ENCODE measurements at places on chromosomes 1 and 21.

DNA sequence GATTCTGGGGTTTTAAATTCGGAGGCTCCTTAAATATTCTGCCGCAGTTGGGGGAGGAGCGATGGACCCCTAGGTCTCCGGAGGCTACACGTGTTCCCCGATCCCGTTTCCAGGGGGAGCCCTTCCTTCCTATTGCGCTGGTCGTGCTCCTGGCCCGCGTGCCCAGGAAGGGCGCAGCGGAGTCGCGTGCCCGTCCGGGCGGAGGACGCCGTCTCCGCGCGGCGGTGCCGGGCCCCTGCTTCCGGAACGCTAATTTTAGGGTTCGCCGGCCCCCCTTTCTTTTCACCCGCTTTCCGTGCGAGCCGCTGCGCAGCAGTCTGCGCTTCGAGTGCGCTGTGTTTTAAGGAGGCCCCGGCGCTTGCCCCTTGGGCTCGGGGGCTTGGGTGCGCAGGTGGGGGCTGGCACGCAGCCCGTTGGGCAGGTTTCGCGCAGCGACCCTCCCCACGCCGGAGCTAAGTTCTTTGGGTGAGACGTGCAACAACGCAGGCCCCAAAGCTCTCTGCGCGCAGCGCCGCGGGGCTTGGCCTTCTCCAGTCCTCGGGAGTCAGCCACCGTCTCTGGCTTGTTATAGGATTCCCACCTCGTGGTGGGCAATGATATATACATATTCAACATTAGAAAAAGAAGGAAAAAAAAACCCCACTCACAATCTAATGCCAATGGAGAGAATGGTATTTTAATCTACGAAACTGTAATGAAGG, 43.5 kb upstream of the DNAJC6 start:
- peak; percentile 52 for DNase-seq

GRCh38 chr1:115865704-115866380, 24.9 kb upstream of the NHLH2 start:
- no peak for DNase-seq

DNA sequence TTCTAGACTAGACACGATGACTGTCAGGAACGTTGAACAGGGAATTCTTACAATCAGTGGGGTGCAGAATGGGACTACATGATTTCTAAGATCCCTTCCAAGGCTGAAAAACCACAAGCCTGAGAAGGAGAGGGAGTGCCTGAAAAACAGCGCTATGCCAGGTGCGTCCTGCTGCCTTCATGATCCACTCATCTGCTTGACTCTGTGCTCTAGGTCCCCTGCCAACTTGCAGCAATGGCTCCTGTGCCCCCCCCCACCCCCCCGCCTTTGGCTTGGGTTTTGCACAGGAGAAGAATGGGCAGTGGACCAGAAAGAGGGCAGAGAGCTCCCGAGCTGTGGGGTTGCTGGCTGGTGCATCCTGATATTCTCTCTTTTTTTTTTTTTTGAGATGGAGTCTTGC, 5.9 kb downstream of the SLC2A7 start:
- DNase-seq, result no peak

GRCh38 chr1:29760067-29760564, 523.8 kb downstream of the PTPRU start:
- DNase-seq, result no peak

DNA sequence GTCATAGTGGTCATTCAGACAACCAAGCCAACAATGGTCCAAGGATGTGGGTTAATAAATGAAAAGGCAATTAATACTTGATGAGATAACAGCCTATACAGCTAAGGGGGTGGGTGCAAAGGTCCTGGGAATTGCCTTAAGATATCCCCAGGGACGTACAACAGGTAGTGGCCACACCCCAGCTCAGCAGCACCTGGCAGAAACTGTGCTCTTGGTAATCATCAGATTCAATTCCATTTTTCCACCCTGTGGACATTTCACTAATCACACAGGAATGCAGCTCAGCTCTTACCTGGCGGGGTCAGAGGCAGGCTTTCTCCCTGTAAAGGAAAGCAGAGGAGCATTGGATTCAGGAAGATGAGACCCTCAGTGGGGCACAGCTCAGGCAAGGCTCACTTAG, 32.9 kb downstream of the FCRL5 start:
- DNase-seq, result no peak

DNA sequence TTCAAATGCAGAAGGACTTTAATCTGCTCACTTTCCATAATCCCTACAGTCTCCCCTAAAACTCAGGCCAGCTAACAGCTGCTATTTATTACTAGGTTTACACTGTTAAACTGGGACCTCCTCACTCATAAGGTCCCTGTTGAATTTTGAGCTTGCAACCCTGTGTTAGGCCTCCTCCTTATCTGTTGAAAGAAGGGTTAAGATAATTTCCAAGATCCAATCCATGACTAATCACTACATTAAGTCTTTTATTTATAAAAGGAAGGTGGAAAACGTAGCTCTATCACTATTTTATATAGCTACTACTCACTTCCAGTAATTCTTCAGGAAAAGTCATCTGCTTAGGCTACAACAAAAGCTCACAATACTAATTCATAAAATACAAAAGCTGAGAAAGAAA, 79.5 kb downstream of the EVI5 start:
- DNase-seq, result no peak

- DNase-seq, result no peak
Observed at GRCh38 chr1:245938046-245938435, 569.0 kb downstream of the SMYD3 start.

Data from adrenal gland (tissue), 19 donors.